ENCODE measurements at places on chromosomes 2 and 18. TPM values are rescaled to one million over a fixed set of nuclear protein-coding genes. Genes with fewer than 3 reads are reported as not detected.
A peak's percentile ranks its signal among the peaks of the same experiment; 100 is the strongest.

SERPINB12 gene
- not detected for polyA plus RNA-seq

STPG4 gene
- polyA plus RNA-seq: 0.73 TPM

DNA sequence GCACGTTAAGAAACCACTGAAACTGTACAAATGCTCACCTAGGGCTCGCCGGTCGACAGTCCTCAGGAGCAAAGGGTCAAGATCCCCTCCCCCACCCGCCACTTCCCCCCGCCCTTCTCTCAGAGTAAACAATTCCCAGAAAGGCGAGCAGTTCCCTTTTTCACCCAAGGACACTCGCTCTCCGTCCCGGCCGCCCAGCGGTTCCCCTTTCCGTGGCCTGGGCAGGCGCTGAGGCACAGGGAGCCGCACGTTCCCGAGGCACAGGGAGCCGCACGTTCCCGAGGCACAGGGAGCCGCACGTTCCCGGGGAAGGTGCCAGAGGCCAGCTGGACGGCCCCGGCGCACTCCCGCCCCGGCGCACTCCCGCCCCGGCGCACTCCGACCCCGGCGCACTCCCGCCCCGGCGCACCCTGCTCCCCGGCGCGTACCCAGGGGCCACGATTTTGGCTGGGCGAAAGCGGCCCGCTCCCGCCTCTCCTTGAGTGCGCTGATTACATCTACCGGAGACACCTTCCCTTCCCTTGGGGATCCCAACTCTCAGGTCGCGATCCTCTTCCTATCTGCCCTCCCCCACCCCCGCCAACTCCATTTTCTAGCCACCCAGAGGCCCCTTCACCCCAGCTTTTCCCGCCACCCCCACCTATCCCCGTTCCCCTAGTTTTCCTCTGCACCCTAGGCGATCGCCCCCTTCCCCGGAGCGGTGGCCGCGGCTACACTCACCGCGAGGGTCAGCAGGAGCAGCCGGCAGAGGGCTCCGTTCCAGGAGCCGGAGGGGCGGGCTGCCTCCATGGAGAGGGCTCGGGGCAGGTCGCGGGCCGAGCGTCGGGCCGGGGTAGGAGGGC is 817 bp downstream of the DSC2 start:
- DNase-seq: peak; percentile 68

GRCh38 chr18:23377669-23378301 is 75.3 kb upstream of the RIOK3 start:
- DNase-seq: no peak

DNA sequence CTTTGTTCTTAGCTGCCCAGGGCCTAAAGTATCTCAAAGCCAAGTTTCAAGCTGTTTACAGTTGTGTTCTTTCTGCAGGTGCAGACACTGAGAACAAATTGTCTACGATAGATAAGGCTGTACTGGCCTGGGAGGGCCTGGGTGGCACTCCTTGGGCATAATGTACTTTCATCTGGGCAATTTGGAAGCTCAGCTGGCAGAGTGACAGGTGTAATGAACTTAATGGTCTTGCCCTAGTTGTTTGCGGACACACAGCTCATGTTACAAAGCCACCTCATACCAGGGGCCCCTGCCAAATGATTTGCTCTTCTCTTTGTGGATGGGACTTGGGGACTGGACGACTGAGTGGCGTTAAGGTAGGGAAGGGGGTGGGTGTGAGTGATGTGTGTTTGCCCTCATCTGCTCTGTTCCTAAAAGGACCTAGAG is 4.3 kb downstream of the LDLRAD4 start:
- DNase-seq: no peak
